ENCODE measurements at places on chromosomes 4 and X.

GRCh38 chr4:85571008-85571407 lies 96.1 kb downstream of the ARHGAP24 start:
- no peak for DNase-seq

DNA sequence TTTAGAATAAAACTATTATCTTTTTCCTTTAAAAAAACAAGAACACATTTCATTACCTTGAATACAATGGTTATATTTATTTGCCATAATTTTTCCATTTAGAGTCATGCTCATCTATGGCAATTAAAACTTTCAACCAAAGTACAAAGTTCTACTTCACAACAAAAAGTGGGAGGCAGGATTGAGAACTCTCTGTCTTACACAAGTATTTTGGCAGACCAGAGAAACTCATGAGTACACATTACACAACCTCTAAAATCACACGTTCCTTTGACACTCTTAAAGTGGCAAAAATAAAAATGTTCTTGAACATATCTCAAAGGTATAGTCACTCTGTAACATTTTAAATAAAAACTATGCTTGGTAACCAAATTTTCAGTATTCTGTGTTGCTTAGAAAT lies 213.4 kb downstream of the IL15 start:
- no peak for DNase-seq

DNA sequence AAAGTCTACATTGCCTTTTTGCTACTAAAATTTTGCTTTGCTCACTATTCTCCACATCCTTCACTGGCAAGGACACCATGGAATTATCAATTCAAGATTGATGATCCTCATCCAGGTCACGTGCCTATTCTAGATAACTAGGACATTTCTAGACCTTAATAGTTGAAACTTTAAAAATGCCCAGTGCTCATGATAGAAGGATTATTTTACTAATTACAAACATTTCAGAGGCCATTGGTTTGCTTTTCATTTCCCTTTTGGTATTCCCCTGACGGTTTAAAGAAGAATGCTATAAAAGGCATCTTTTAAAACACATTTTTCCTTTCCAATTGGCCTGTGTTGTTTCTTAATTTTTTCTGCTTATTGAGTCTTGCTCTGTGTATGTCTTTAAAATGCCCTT lies 249.4 kb downstream of the NDST4 start:
- DNase-seq: no peak

- no peak for DNase-seq
These were observed 65.8 kb downstream of the GPR101 start for GRCh38 chrX:136967966-136968365.

DNA sequence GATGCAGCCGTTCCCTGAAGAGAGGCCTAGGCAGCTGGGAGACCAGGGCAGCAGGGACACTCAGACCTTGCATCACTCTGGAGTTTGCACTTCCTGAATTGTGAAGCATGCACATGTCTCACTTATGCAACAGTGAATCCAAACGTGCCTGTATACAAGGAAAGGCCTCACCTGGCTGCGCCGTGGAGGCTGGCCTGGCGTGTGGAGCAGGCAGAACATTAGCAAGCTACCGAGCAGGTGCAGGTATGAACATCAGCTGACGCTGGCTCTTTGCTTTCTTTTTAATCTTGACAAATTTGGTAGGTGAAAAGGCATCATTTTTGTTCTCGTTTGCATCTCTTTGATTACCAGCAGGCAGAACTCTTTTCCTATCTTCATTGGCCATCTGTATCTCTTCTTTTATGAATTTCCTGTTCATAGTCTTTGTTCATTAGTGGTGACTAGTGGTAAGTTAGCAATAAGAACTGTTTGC lies 37.1 kb upstream of the IRAK1 start:
- no peak for DNase-seq

DNA sequence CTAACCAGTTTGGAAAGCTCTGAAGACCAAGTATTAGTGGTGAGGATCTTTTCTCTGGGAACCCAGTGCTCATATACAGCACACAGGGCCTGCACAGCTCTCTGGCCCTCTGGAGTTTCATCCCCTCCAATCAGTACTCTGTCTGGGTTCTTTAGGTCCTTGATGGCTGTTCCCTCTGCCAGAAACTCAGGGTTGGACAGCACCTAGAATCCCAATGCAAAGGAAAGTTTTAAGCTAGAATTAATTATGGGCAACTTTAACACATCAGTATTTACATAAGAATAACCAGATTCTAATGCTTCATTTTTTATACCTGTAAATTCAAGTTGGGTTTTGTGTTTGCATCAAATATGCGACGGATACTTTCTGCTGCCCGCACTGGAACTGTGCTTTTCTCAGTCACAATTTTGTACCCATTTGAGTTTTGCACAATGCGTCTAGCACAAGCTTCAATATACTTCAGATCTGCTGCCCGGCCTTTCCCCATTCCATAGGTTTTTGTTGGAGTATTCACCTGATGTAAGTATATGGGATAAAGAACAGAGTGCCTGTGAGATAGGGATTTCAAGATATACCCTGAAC lies 16.8 kb downstream of the UGDH start:
- DNase-seq: no peak

DNA sequence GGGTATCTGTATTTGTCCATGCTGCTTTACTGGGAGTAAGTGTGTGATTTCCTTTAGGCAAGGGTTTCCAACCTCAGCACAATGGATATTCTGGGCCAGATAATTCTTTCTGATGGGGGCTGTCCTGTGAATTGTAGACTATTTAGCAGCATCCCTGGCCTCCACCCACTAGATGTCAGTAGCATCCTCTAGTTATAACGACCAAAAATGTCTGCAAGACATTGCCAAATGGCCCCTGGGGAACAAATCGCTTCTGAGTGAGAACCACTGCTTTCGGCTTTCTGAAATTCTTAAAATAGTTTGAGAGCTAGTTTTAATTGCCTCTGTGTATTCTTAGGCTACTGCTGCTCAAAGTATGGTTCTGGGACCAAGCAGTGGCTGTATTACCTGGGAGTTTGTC lies 81.2 kb upstream of the GPM6B start:
- DNase-seq: no peak

DNA sequence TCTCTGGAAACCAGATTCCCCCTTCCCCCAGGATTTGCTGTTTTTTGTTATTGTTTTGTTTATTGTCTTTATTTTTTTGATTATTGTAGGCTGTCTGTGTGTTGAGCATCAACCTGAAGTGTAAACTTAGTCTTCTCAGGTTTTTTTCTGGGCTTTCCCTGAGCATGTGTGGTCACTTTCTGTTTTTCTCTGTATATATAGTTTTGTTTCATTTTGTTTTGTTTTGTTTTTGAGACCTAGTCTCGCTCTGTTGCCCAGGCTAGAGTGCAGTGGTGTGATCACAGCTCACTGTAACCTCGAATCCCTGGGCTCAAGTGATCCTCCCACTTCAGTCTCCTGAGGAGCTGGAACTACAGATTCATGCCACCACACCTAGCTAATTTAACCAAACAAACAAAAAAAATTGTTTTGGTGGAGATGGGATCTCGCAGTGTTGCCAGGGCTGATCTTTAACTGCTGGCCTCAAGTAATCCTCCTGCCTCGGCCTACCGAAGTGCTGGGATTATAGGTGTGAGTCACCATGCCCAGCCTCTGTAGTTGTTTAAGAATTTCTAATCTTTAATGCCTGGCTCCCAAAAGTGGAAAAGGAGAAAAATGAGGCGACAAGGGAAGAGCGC lies 9.1 kb downstream of the IL13RA1 start:
- no peak for DNase-seq

DNA sequence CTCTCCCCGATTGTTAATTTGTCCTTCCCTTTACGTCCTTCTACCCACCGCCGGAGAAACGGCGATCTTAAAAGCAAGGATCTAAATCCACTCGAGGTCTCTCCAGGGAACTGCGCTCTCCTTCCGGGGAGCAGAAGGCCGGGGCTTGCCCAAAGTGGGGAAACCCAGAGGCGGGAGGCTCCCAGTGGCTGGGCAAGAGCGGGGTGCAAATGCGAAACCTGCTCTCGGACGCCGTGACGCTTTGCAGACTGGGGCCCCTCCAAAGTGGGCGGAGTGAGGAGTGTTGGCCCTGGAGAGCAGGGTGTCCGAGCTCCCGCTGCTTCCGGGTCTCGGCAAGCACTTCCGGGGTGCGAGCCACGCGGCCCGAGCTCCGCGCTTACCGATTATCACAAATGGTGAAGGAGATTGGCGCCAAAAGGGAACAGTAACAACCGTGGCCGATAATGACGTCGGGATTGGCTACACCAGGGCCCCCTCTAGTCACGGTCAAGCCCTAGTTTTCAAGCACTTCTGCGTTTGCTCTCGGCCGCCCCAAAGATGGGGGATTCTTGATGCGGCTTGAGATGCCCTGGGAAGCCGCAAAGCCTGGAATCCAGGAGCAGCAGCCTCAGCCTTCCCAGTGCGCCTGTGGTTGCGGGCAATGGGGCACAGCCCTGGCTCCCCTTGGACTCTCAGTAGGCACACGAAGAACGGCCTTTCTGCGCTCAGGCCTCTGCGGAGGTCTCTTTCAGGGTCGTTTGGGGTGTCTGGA lies 29.0 kb downstream of the HAND2 start:
- DNase-seq: no peak

- DNase-seq: no peak
These were observed 63.0 kb upstream of the ENPP6 start for GRCh38 chr4:184280591-184281071.

DNA sequence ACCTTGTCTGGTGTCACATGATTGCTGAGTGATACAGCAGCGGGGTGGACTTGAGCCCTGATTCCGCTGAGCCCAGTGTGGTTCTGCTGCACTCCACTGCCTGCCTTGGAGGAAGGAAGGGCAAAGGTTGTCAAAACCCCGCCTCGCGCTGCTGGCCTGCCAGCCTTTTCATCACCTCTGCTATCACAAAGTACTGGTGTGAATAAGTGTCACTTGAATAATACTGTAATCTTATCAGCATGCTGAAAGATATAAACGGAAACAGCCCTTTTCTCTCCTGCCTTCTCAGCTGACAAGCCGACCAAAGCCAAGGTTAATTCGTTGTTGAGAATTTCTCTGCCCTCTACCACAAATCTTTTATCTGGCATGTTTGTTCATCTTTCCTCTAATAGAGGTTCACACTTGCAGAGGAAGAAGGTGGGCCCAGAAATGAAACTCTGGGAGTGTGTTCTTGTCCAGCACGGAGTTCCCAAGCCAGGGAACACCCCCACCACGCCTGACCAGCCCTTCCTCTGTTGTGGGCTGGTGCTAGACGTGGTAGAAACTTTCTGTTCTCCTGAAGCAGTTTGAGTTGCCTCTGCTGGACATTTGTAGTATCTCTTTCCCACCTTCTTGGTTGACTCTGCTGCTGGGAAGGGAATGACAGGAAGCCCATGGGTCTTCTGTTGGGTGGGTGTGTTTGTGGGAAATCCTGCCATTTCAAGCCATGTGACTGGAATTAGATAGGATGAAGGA lies 21.5 kb downstream of the FHDC1 start:
- no peak for DNase-seq

- DNase-seq: no peak
These were observed 260.8 kb downstream of the BCOR start for GRCh38 chrX:39836802-39837420.

GRCh38 chr4:71322425-71322824 lies 16.4 kb upstream of the SLC4A4 start:
- DNase-seq: no peak

GRCh38 chr4:52864793-52865192 lies 2.7 kb downstream of the RASL11B start:
- no peak for DNase-seq

GRCh38 chrX:70452143-70452733 lies 7.6 kb downstream of the DLG3 start:
- no peak for DNase-seq

- DNase-seq: no peak
These were observed 7.3 kb upstream of the DTHD1 start for GRCh38 chr4:36274158-36274557.

GRCh38 chrX:34642849-34643248 lies 14.2 kb downstream of the TMEM47 start:
- no peak for DNase-seq

GRCh38 chr4:147821555-147821954 lies 89.7 kb downstream of the ARHGAP10 start:
- DNase-seq: no peak

DNA sequence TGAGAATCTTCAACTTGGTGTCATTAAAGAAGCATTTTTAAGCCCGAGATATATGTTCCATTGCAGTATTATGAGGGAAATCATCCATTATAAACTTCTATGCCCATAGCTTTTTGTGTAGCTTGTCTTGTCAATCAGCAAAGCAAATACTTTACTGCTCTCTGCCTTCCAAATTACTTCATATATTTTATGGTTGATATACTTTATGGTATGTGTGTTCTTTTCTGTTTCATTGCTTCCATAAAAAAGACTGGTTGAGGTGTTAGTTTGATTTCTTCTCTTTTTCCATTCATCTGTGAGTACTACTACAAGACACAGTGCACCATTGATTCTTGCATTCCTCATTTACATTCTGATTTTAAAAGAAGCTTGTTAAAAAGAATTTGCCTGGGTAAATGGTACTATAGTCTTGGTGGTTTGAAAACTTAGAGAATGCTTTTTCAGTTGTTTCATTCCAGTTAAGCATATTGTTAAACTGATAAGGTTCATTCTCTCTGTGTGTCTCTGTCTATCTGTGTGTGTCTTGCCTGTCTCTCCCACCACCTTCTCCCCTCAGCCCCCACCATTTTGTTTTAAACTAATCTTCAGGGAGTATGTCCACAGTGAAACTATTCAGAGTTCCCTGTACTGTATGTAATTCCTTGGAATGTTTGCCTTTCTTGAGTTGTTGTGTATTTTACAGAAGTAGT lies 27.1 kb downstream of the STAG2 start:
- DNase-seq: no peak

DNA sequence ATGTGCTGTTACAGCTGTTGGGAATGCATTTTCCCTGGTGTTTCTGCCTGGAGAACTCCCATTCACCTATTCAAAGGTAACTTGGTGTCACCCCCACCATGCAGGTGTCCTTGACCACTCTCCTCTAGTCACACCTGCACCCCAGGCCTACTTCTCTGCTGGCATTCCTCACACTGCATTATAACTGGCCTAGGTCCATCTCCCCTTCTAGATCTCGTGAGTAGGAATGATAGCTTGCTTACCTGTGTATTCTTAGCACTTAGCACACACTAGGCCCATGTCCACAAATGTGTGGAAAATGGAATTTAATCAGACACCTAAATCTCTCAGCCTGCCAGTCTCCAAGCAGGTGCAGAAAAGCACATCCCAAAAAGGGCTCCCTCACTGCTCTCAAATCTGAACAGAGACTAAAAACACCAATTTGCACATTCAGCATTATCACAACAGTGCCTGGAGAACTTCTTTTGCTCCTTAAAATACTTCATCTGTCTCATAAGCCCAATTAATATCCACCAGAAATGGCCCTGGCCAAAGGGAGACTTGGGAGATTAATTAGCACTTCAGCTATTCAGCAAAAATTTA lies 18.3 kb downstream of the SCD5 start:
- no peak for DNase-seq

GRCh38 chr4:131644619-131645018 lies 1504.5 kb upstream of the PCDH10 start:
- DNase-seq: no peak

GRCh38 chr4:76955182-76955581 lies 5.6 kb downstream of the SEPTIN11 start:
- no peak for DNase-seq

Data from omental fat pad (tissue), 4 donors.